Activated CD8-positive, alpha-beta T cell treated with anti-CD3 and anti-CD28 coated beads for 36 hours (primary cell): ENCODE measurements at places on chromosomes 11 and 22.

GRCh38 chr11:16860617-16861016, 122.2 kb downstream of the C11orf58 start:
- H3K4me1 ChIP-seq = peaks cover 14% of the 10 kb centered on the region
- H3K36me3 ChIP-seq = peaks cover 8% of the 10 kb centered on the region
- peaks cover 14% of the 10 kb centered on the region for H3K27me3 ChIP-seq
- no peak overlapping the region for H3K4me3 ChIP-seq

DNA sequence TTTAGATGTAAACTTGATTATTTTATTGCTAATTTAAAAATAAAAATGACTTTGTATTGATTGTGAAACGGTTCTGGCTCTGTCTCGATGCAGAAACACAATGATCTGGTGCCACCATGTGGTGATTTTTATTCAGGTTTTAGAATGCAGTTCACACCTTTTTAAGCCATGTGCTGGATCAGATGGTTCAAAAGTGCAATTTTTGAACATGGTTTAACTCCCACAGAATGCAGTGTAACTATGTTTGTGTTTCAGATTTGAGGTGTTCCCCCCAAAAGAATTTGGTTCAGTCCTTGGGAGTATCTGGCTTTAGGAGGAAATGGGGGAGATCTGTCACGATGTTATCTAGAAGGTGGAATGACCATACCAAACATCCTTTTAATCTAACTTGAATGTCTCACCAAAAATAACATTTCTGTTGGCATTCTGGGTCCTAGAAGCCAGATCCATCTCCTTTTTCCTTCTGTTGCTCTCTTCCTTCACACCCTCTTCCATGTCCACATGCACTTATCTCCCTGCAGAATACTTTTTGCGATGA, 7.9 kb downstream of the MRPL16 start:
- no peaks in the 10 kb centered on the region for H3K4me1 ChIP-seq
- DNase-seq = peak; percentile 54
- H3K36me3 ChIP-seq = peaks cover 17% of the 10 kb centered on the region
- H3K4me3 ChIP-seq = no peak overlapping the region
- H3K27ac ChIP-seq = no peak overlapping the region
- no peaks in the 10 kb centered on the region for H3K27me3 ChIP-seq

DNA sequence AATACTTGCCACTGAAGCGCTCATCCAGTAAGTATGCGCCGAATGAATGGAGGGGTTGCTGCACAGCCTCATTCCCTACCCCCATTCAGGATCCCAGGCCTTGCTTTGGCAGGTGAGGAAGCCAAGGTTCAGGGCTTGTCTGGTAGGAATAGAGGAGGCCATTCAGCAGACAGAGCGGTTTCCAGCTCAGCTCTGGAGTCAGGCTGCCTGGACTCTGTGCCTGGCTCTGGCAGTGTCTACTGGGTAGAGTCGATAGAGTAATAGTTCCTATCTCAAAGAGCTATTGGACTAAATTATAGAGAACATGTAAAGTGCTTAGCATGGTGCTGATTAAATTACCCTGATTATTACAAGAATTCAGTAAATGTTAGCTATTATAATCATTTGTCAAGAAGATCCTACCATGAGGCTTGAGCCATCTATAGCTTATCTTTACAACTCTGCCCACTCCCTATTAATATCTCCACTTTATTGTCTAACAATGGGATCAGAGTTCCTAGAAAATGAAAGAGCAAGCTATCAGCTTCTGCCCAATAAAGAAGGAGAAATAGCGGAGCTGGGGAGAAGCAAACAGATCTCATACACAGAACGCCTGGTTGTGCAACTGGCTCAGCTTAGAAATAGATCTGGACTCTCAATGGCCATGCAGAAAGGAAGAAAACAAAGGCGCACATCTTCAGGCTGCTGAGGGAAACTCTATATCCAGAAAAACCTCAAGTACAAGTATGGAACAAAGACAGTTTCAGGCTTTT, 6.6 kb upstream of the SNX32 start:
- peaks cover 2% of the 10 kb centered on the region for H3K27me3 ChIP-seq
- H3K4me1 ChIP-seq = peaks cover 28% of the 10 kb centered on the region
- no peak for DNase-seq
- no peaks in the 10 kb centered on the region for H3K36me3 ChIP-seq

DNA sequence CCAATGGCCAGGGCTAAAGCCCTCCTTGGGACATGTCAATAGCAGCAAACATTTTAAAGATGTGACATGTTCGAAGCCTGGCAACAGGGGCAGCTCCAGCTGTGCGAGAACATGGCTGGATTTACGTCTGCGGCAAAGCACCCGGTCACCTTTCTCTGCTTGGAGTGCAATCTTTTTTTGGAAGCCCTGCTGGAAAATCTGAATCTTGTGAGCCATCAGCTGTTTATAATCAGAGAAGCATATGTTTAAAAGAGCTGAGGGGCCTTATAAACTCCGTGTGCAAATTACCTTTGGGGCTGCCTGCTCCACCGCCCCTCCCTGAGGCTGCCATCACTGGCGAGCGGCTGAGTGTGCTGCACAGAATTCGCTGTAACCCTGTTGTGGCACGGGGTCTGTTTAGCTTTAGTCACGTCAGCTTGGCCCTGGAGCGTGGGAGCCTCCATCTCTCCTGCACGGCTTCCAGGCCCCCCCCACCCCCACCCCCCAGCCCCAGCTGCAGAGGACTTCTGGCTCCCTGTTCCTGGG, 9.0 kb upstream of the KCNQ1OT1 start:
- H3K27ac ChIP-seq = no peak overlapping the region
- no peak for DNase-seq
- peaks cover 12% of the 10 kb centered on the region for H3K36me3 ChIP-seq
- H3K4me1 ChIP-seq = no peaks in the 10 kb centered on the region

DNA sequence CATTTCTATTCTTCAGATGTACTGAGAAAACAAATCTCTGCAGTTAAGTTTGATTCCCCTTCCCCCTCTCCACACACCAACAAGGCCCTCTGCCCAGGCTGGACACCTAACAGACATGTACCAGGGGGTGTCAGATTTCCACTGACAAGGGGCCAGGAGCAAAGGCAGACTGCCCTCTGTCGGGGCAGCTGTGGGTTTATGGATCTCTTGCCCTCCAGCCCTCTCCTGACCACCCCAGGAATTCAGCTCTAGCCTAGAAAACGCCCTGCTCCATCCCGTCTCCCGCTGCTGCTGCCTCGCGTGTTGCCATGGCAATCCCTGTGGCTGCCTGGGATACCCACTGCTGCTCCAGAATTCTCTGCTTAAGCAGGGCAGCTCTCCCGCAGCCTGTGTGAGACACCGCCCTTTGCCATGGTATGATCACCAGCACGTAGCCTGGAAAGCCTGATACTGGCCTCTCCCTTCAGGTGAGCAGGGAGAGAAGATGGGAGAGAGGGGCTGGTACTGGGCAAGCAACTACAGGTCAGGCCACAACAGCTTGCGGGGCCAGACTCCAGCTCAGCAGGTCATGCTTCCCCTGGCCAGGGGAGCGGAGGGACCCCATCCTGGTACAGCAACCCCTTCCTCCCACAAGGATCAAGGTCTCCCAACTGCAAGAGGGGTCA, 41.6 kb downstream of the BUD13 start:
- H3K36me3 ChIP-seq = no peaks in the 10 kb centered on the region
- DNase-seq = no peak
- H3K4me3 ChIP-seq = no peak overlapping the region
- no peaks in the 10 kb centered on the region for H3K27me3 ChIP-seq

- H3K36me3 ChIP-seq = no peaks in the 10 kb centered on the region
- H3K4me3 ChIP-seq = no peak overlapping the region
- no peak overlapping the region for H3K27ac ChIP-seq
- no peaks in the 10 kb centered on the region for H3K27me3 ChIP-seq
Measured at GRCh38 chr22:35921777-35922176, 106.8 kb downstream of the RBFOX2 start.

- DNase-seq = no peak
- H3K27me3 ChIP-seq = peaks cover 1% of the 10 kb centered on the region
- no peaks in the 10 kb centered on the region for H3K4me1 ChIP-seq
- H3K36me3 ChIP-seq = no peaks in the 10 kb centered on the region
- H3K27ac ChIP-seq = no peak overlapping the region
- H3K4me3 ChIP-seq = no peak overlapping the region
Measured at GRCh38 chr11:130601141-130601540, 152.7 kb downstream of the ADAMTS15 start.

GRCh38 chr11:111173221-111173620, 72.3 kb upstream of the POU2AF2 start:
- no peaks in the 10 kb centered on the region for H3K4me1 ChIP-seq
- H3K27me3 ChIP-seq = no peaks in the 10 kb centered on the region
- no peak for DNase-seq
- no peaks in the 10 kb centered on the region for H3K36me3 ChIP-seq

DNA sequence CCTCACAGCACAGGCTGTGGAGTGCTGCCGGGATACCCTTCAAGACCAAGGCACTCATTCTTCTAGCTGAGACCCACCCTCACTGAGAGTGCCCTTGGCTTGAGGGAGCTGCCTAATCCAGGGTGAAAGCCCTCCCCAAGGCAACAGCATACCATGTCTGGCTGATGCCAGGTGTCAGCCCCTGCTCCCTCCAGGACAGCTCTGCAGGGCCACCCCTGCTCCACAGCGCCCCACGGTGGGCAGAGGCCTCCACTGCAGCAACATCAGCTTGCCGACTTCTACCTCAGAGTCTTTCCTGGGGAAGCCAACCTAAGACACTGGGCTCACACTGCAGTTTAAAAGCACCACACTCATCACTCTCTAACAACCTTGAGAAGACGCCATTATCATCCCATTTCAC, 29.0 kb downstream of the TTLL1 start:
- DNase-seq = peak; percentile 66
- no peak overlapping the region for H3K4me3 ChIP-seq
- H3K36me3 ChIP-seq = peaks cover 6% of the 10 kb centered on the region
- no peaks in the 10 kb centered on the region for H3K27me3 ChIP-seq
- no peak overlapping the region for H3K27ac ChIP-seq
- H3K4me1 ChIP-seq = no peaks in the 10 kb centered on the region

- H3K36me3 ChIP-seq = peaks cover 81% of the 10 kb centered on the region
- peaks cover 64% of the 10 kb centered on the region for H3K4me1 ChIP-seq
- H3K27me3 ChIP-seq = no peaks in the 10 kb centered on the region
- H3K27ac ChIP-seq = peak overlapping the region; percentile 100
- peak overlapping the region; percentile 96 for H3K4me3 ChIP-seq
Measured at GRCh38 chr11:118219732-118220131, 5.1 kb downstream of the JAML start.

DNA sequence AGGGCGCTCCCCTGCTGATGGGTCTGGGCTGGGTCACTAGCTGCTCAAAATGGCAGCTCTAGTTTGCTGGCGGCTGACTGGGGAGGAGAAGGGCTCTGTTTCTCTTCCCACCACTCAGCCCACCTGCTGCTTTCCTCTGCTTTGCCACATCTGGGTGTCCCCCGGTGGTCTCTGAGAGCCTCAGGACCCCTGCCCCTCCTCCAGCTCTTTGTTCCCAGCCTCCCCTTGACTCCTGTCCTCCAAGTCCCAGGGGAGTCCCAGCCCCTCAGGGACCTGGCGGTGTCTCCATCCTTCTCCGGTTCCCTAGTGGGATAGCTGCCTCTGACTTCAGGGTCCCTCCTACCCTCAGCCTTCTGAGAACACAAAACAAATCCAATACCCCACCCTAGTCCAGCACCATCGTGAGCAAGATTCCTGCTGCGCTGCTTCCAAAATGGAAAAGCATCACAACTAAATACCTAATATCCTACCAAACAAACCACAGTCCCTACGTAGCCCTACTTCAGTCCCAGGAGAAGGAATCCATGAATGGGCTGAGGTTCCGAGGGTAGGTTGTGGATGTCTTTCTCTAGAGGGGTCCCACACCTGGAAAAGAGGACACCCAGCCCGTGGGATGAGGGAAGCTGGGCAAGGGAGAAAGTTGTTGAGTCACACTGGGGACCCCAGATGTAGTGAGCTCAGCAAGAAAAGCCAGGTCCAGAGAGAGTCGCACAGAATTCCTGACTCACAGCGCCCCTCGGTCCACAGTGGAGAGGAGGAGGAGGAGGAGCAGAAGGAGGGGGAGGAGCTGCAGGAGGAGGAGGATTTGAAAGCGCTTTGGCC, 45.0 kb upstream of the NNMT start:
- H3K4me1 ChIP-seq = no peaks in the 10 kb centered on the region
- no peak for DNase-seq
- no peaks in the 10 kb centered on the region for H3K36me3 ChIP-seq

DNA sequence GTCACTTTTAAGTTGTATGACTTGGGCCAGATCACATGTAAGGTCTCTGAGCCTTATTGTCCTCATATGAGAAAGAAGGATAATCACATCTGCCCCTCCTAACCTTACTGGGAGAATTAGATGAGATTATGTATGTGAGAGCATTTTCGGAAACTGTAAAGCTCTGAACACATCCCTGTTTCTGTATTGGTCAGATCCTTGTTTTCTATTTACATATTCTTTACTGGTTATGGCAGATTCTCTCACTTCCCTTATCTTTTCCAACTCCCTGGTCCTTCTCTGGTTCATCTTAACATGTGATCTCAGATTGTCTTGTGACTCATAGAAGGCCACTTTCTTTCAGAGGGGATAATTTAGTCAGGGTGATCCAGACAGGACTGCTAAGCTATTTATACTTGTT, 41.8 kb downstream of the CCDC81 start:
- peaks cover 5% of the 10 kb centered on the region for H3K4me1 ChIP-seq
- DNase-seq = no peak
- no peak overlapping the region for H3K27ac ChIP-seq

GRCh38 chr11:73239111-73239521, 21.0 kb downstream of the P2RY2 start:
- no peaks in the 10 kb centered on the region for H3K36me3 ChIP-seq
- no peaks in the 10 kb centered on the region for H3K4me1 ChIP-seq
- H3K27ac ChIP-seq = no peak overlapping the region
- DNase-seq = no peak

DNA sequence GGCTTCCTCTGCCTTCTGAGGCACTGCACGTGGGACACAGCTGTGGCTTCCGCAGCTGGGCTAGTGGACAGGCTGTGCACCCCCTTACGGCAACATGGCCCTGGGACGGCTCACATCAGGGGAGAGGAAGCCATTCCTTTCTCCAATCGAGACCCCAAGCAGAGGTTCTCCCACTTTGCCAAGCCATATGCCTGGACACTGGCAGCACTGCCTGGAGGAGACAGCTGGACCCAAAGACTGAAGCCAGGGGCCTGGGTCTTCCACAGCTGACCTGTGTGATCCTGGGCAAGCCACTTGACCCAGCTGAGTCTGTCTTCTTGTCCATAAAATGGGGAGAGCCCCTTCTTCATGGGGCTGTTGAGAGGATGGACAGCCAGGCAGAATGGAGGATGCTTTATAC, 65.4 kb downstream of the SHISAL1 start:
- DNase-seq = no peak
- peaks cover 10% of the 10 kb centered on the region for H3K27me3 ChIP-seq

- DNase-seq = no peak
- H3K4me1 ChIP-seq = no peaks in the 10 kb centered on the region
- H3K27me3 ChIP-seq = peaks cover 5% of the 10 kb centered on the region
- no peaks in the 10 kb centered on the region for H3K36me3 ChIP-seq
Measured at GRCh38 chr11:70694371-70694770, 296.0 kb downstream of the CTTN start.

GRCh38 chr22:49903322-49904039, 14.8 kb downstream of the ALG12 start:
- DNase-seq = no peak
- H3K36me3 ChIP-seq = peaks cover 38% of the 10 kb centered on the region
- no peaks in the 10 kb centered on the region for H3K27me3 ChIP-seq
- H3K4me3 ChIP-seq = no peak overlapping the region
